ENCODE measurements at places on chromosomes 16 and 17.
A peak's percentile ranks its signal among the peaks of the same experiment; 100 is the strongest.

DNA sequence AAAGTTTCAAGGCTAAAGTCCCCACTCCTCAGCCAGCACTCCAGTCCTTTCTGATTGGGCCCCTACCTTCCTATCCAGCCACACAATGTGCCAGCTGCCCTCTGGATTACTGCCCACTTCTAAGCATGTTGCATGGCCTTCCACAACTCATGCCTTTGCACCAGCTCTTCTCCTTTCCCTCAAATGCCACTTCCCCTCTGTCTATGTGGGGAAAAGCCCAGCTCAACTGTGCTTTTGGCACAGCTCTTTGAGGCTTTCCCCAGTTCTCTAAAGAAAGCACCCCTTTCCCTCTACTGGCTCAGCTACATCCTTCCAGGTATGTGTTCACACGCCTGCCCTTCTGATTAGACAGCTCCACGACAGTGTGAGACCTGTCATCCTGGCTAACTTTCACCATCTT, 18.5 kb downstream of the GTF3C1 start:
- no peak for DNase-seq

DNA sequence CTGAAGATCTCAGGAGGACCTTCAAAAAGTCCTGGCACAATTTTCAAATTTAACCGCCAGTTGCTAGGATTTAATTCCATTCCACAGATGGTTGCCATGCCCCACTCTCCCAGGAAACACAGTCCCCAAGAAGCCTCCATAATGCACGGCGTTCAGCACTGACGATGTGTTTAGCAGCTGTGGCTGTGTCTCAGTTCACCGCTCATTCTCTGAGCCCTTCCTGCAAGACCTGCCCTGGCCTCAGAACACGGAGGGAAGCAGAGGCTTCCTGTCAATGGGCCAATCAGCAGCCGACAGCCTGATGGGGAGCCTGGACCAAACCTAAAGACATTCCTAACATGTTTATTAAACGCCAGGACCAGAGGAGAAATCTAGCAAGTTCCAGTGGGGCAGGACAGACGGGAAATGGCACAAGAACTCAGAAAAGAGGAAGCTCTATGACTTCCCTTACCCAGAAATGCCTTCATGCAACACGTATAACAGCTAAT, 4.9 kb downstream of the MYLK3 start:
- DNase-seq, result no peak

- DNase-seq, result no peak
These were observed 9.1 kb downstream of the CHST6 start for GRCh38 chr16:75486014-75486675.

- DNase-seq, result no peak
These were observed 24.1 kb upstream of the KRT24 start for GRCh38 chr17:40727447-40728231.

GRCh38 chr17:66191593-66192377, at the start of gene CEP112:
TSS of gene CEP112 (minus strand) at chr17:66192133.
- peak; percentile 92 for DNase-seq

DNA sequence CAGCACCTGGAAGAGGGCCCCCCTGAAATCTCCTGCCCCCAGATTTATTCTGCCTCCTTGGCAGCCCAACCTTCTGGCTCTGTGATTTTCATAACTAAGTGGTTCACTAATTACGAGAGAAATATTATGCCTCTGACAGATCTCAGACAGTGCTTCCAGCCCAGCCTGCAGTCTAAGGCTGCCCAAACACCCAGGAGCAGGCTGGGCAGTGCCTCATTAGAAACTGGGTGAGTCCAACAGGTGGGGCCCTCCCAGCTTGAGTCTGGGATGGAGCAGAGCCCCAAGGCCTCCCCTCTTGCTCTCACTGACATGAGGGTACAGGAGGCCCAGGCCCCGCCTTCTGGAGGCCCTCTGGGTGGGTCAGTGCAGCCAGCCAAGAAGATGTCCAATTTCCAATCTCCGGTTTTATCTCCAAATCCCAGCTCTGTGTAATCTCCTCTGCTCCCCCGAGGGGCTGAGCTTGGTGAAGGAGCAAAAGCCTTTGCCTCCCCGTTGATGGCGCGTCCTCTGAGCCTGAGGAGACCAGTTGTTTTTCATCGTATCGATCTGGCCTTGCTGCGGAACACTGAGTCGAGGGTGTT, 20.1 kb upstream of the ABCC3 start:
- DNase-seq, result no peak

DNA sequence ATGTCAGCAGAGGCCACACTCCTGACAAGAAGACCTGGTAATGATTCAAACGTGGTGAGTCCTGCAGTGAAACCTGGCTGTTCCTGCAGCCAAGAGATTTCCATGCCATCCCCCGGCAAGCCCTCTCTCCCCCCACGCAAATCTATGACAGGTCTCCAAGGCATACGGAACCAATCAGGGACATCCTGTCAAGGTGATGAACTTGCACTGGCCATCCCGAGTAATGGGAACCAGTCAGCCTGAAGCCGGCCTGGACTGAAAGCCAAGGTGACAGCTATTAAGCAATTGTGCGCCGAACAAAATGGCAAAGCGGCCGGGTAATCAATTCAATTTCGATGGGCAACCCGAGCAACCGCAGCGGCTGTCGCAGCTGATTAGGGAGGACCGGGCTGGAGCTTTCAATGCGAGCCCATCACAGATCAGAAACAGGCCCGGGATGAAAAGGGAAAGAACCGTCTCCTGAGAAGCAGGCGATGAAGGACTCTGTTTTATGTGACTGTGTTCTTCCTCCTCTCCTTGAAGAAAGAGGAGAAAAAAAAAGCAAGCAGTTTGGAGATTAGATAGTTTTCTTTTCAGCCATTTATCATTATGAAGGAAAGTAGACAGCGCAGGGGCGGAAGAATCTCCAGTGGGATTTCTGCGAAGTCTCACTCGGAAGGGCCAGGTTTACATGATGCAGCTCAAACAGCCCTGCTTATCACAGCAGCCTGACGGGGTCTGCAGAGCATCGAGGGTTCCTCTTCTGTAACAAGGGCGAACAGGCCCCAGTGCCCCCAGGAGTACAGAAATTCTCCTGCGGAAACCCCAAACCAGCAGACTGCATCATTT, 35.2 kb downstream of the TBX4 start:
- no peak for DNase-seq

GRCh38 chr17:6556121-6557039, at the start of gene PITPNM3:
TSS of gene PITPNM3 (minus strand) at chr17:6556555. CDS start at chr17:6556406, 149 bp downstream.
- peak; percentile 76 for DNase-seq

Measured in right kidney (tissue), 9 donors.